Naive thymus-derived CD4-positive, alpha-beta T cell (primary cell): ENCODE measurements at places on chromosomes 2 and 18. TPM values are rescaled to one million over a fixed set of nuclear protein-coding genes. Genes with fewer than 3 reads are reported as not detected.

GRCh38 chr2:241225983-241226382 lies 37.5 kb downstream of the ANO7 start:
- DNase-seq: no peak
- no peak overlapping the region for H3K4me3 ChIP-seq
- H3K27ac ChIP-seq: no peak overlapping the region
- peaks cover 9% of the 10 kb centered on the region for H3K36me3 ChIP-seq

GRCh38 chr2:223626716-223627115 lies 24.6 kb upstream of the SCG2 start:
- H3K4me3 ChIP-seq: no peak overlapping the region
- H3K36me3 ChIP-seq: no peaks in the 10 kb centered on the region

DNA sequence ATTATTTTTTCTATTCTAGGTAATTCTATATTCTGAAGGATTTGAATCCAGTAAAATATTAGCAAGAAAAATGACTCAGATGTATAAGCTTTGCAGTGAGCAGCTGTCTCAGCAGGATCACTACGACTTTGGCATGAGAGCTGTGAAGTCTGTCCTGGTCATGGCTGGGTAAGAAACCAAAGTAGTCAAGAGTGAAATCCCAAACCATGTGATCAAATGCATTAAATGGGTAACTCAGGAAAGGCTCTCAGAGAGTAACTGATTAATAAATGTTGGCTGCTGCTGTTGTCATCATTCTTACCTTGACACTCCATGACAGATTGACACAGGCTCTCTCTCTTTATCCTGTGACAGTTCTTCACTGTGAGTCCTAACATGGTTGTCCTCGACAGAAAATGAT lies 124.1 kb downstream of the DNAH6 start:
- no peaks in the 10 kb centered on the region for H3K4me1 ChIP-seq
- no peak overlapping the region for H3K4me3 ChIP-seq
- H3K36me3 ChIP-seq: no peaks in the 10 kb centered on the region
- no peak for DNase-seq
- H3K27ac ChIP-seq: no peak overlapping the region

GRCh38 chr2:210493528-210493927 lies 17.0 kb upstream of the LANCL1 start:
- H3K4me3 ChIP-seq: no peak overlapping the region
- no peaks in the 10 kb centered on the region for H3K27me3 ChIP-seq
- no peak for DNase-seq
- no peak overlapping the region for H3K27ac ChIP-seq

DNA sequence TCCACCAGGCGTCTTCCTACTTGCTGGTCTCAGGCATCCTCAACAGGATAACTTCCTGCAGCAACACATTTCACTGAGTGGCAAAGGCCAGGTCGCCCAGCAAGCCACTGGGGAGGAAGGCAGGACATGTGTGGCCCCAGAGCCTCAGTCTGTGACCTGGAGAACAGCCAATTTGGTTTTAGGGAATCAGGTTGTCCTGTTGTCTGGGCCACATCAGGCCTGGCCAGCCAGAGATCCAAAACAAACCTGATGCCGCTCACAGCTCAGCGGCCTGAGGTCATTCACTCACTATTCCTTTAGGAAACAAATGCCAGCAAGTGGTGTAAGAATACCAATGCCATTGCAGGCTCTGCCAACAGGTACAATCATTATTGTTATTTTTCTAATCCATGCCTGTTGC lies 210.7 kb downstream of the VAPA start:
- H3K4me1 ChIP-seq: no peaks in the 10 kb centered on the region
- no peak for DNase-seq
- H3K27me3 ChIP-seq: no peaks in the 10 kb centered on the region
- H3K27ac ChIP-seq: no peak overlapping the region

GRCh38 chr18:79424880-79425568 lies 29.3 kb downstream of the NFATC1 start:
- peak overlapping the region; percentile 19 for H3K27ac ChIP-seq
- H3K4me3 ChIP-seq: no peak overlapping the region
- H3K36me3 ChIP-seq: peaks cover 6% of the 10 kb centered on the region
- H3K27me3 ChIP-seq: no peaks in the 10 kb centered on the region
- no peak for DNase-seq

DNA sequence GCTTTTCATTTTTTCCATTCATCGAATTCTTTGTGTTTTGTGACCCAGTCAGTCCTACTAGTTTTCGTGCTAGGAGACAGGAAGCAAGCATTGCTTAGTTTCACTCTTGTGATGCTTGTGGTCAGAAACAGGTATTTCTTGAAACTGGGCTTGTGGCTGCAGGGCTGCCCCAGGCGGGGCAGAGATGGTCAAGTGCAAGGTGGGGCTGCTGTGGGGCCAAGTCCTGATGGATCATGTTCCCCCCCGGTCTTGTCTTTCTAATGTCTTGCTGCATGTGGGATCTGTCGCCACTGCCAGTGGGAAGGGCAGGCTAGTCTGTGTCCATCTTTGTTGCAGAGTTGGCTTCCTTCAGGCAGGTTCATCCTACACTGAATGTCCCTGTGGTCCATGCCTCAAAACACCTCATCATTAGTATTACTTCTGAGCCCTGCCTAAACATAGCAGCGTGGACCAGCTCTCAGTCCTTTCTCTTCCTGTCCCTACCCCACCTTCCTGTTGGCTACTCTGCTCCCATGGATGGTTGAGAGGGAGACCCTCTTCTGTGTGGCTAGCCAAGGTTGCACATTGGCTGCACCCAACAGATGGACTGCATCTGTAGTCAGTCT lies 38.7 kb downstream of the INPP4A start:
- no peak for DNase-seq
- H3K27me3 ChIP-seq: no peaks in the 10 kb centered on the region
- peaks cover 96% of the 10 kb centered on the region for H3K4me1 ChIP-seq
- peaks cover 5% of the 10 kb centered on the region for H3K36me3 ChIP-seq

DNA sequence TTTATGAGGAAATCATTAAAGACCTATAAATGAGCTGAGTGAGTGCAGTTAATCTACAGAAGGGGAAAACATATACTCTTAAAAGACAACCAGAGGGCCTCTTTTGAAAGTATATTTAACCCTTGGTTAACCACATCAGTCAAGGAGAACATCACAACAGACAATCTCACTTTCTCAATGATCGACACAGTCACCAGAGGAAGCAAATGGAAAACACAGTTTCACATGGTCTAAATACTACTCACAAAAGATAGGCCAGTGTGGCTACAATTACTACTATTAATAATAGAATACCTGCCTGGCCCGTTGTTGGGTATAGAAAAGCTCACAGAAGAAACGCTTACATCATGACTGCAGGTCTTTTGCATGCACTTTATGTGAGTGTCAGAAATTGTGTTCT lies 426.2 kb downstream of the NCKAP5 start:
- no peaks in the 10 kb centered on the region for H3K36me3 ChIP-seq
- no peak for DNase-seq
- no peak overlapping the region for H3K4me3 ChIP-seq
- H3K4me1 ChIP-seq: no peaks in the 10 kb centered on the region

DNA sequence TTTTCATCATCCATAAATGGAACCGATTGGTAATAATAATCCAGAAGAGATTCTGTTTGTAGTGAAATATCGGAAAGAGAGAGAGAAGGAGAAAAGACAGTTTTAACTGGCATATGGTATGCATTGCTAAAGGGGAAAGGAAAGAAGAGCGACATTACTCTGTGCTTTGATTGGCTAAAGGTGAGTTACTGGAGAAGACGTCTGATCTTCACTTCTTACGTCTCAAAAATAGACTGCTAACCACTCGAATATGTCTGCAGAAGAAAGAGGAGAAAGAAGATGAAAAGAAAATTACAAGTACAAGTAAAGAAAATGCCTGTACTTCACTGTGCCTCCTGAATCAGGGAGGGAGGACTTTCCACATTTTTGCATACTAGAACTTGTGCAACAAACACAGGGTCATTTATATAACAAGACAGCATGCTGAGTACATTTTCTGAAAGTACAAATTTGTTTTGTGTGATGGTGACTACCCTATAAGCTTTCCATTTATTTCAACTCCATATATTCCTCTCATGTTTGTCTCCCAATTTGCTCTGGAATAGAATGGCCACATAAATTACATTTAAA lies 787.2 kb downstream of the RNF144A start:
- no peak overlapping the region for H3K4me3 ChIP-seq
- H3K4me1 ChIP-seq: no peaks in the 10 kb centered on the region
- H3K36me3 ChIP-seq: no peaks in the 10 kb centered on the region
- H3K27ac ChIP-seq: no peak overlapping the region
- peak; percentile 16 for DNase-seq
- H3K27me3 ChIP-seq: no peaks in the 10 kb centered on the region

DNA sequence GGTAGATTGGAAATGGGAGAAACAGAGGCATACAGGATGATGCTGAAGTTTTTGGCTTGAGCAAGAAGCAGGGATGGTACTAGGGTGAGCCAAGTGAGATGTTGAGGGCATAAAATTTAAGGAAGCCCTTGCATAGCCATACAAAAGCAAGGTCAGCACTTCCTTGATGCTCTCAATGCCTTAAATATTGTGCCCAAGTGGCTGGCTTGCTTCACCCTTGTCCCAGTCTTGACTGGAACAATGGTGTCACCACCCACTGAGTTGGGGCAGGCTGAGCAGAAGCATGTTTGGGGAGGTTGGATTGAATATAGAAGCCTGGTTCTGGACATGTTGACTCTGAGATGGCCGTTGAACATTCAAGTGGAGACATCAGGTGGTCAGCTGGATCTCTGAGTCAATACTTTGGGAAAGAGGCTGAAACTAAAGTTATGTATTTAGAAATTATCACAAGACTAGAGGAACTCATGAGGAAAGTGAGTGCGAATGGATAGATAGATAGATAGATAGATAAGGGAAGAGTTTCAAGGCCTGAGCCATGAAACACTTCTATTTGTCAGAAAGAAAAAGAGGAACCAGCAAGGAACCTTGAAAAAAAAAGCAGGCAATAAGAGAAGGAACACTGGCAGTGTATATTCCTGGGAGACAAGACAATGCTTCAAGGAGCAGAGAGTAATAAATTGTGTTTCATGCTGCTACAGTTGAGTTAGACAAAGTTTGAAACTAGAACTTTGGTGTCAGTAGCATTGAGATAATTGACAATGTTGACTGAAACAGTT lies 43.0 kb upstream of the HNMT start:
- H3K4me3 ChIP-seq: no peak overlapping the region
- H3K27me3 ChIP-seq: no peaks in the 10 kb centered on the region
- no peak overlapping the region for H3K27ac ChIP-seq

DNA sequence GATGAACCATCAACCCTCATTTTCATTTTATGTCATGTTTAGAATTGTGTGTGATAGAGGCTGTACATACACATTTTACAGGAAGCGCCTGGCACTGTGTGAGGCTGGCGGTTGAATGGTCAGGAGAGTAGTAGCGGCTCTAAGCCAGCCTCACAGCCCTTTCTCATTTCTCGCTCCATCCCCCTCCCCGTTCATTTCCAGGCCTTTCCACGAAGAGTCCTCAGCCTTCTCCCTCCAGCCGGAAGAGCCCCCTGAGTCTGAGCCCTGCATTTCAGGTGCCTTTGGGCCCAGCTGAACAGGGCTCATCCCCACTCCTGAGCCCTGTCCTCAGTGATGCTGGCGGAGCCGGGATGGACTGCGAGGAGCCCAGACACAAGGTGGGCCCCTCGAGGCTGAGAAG lies 51.8 kb downstream of the STK25 start:
- no peaks in the 10 kb centered on the region for H3K36me3 ChIP-seq
- H3K27me3 ChIP-seq: no peaks in the 10 kb centered on the region
- H3K4me3 ChIP-seq: no peak overlapping the region
- no peak overlapping the region for H3K27ac ChIP-seq

DNA sequence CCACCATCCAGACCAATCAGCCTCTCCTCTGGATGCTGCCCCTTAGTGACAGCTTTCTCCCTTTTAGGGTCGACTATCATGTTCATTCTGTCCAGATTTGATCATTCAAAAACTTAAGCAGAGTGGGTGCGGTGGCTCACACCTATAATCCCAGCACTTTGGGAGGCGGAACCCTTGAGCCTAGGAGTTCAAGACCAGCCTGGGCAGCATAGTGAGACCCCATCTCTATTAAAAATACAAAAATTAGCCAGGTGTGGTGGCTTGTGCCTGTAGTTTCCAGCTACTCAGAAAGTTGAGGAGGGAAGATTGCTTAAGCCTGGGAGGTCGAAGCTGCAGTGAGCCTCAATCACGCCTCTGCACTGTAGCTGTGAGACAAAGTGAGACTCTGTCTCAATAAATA lies 68.3 kb upstream of the ZCCHC2 start:
- no peaks in the 10 kb centered on the region for H3K36me3 ChIP-seq
- no peak for DNase-seq
- no peaks in the 10 kb centered on the region for H3K27me3 ChIP-seq
- H3K27ac ChIP-seq: no peak overlapping the region

DNA sequence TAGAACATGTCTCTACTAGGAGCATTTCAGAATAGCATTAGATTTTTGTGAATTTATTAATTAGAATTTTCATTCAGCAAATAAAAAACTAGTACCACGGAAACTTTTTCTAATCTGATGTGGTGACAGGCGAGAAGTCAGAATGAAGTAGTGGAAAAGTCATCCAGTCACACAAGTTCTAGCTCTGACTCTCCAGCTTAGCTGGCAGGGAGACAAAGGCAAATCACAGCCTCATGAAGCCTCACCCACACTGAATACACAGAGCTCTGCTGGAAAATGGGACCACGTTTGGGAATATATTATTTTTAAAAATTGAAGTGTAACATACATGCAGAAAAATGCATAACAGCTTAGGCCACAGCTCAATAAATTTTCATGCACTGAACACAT lies 86.1 kb downstream of the L3MBTL4 start:
- H3K4me1 ChIP-seq: no peaks in the 10 kb centered on the region
- H3K27ac ChIP-seq: no peak overlapping the region
- DNase-seq: no peak
- H3K36me3 ChIP-seq: no peaks in the 10 kb centered on the region

GRCh38 chr2:128445523-128445900 lies 126.8 kb upstream of the HS6ST1 start:
- H3K27me3 ChIP-seq: no peaks in the 10 kb centered on the region
- no peaks in the 10 kb centered on the region for H3K36me3 ChIP-seq
- no peaks in the 10 kb centered on the region for H3K4me1 ChIP-seq
- H3K27ac ChIP-seq: no peak overlapping the region

GRCh38 chr2:183038341-183039300 lies at the start of gene NCKAP1:
Gene NCKAP1, minus strand, starts transcription at chr2:183038457. Its CDS starts 358 bp downstream, at chr2:183038099.
- peaks cover 3% of the 10 kb centered on the region for H3K27me3 ChIP-seq
- H3K4me3 ChIP-seq: peak within 1 kb of the TSS; percentile 77

DNA sequence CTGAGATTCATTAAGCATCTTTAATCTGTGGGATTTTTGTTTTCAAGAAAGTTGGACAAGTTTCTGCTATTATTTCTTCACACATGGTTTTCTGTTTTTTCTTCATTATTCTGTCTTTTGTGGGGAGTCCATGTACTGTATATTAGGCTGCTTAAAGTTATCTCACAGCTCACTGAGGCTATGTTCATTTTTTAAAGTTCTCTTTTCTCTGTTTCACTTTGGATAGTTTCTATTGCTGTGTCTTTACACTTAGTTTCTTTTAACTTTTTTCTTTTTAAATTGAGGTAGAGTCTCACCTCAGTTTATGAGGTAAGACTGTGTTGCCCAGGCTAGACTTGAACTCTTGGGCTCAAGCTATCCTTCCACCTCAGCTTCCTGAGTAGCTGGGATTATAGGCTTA lies 8.6 kb downstream of the OSBPL6 start:
- H3K27me3 ChIP-seq: no peaks in the 10 kb centered on the region
- no peaks in the 10 kb centered on the region for H3K36me3 ChIP-seq
- DNase-seq: no peak
- H3K4me1 ChIP-seq: no peaks in the 10 kb centered on the region
- no peak overlapping the region for H3K4me3 ChIP-seq

Gene TWIST2
- not detected for total RNA-seq

Gene ABCG8
- not detected for total RNA-seq

Gene BCL2
- total RNA-seq: 38.3 TPM

Gene MDH1B
- total RNA-seq: 0.17 TPM

Gene DUSP19
- total RNA-seq: 3.3 TPM

Gene ATIC
- 63.0 TPM for total RNA-seq

Gene VIT
- not detected in 2 replicates for total RNA-seq

Gene BARD1
- total RNA-seq: 35.3 and 35.9 TPM in 2 replicates

Gene NPAS2
- 7.3 TPM for total RNA-seq

Gene AOX1
- total RNA-seq: not detected

Gene DSC3
- total RNA-seq: not detected

Gene CYTIP
- 322 TPM for total RNA-seq
